ENCODE measurements at places on chromosomes 1 and 21. TPM values are rescaled to one million over a fixed set of nuclear protein-coding genes. Genes with fewer than 3 reads are reported as not detected.

The TAS1R1 gene
- total RNA-seq, result not detected

The CFAP45 gene
- total RNA-seq, result 2.4 TPM

The COL8A2 gene
- total RNA-seq, result 0.17 TPM

The PGLYRP3 gene
- total RNA-seq, result not detected

The POGZ gene
- 188 TPM for total RNA-seq

The TRIM46 gene
- 2.6 TPM for total RNA-seq

The OR2G6 gene
- 1.8 TPM for total RNA-seq
